Stimulated activated CD4-positive, alpha-beta T cell treated with anti-CD3 and anti-CD28 coated beads, Interleukin-15, amount 100 ng/mL, for 24 hours (primary cell): ENCODE measurements at places on chromosomes 7 and 10.
A peak's percentile ranks its signal among the peaks of the same experiment; 100 is the strongest.

- DNase-seq: peak; percentile 90
Measured at GRCh38 chr7:148698397-148699023, at the start of gene CUL1. Gene CUL1 (plus strand): TSS chr7:148698903. CDS start chr7:148730123, 31,220 bp downstream.

GRCh38 chr7:43785420-43785819 lies 26.9 kb downstream of the BLVRA start:
- DNase-seq: no peak

GRCh38 chr10:78264361-78264760 lies 230.7 kb downstream of the RPS24 start:
- DNase-seq: no peak

GRCh38 chr10:15472431-15473395 lies 101.6 kb upstream of the FAM171A1 start:
- DNase-seq: no peak

DNA sequence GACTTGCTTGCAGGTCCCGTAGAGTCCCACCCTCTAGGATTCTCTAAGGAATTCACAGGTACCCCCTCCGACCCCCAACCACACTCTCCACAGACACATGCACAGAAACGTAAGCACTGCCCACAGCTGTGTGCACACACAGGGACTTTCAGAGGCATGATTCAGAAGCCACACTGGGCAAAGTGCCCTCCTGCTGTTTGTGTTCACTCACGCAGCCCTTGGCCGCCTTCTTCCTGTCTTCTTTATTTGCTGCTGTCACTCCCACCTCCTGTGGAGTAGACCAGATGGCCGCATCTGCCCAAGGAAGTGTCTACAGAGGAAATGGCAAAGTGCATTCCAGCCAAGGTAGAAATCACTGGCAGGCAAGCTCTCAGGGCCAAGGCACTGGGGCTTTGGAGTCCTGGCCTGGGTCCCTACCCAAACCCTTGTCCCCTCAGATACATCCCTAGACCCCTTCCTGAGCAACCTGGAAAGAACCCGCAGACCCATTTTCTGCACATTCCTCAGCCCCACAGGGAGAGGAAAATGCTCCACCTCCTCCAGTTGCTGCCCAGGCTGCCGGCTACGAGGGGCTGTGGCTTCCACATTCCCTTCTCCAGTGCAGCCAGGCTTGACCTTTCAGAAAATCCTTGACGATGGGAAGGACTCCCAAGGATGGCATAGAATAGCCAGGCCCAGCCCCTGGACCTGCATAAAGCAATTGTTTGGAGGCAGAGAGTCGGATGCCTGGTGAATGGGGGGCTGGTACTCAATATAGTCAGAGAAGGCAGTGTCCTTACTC lies 21.6 kb upstream of the GIMAP8 start:
- DNase-seq: no peak

GRCh38 chr10:3494131-3494837 lies 290.7 kb downstream of the KLF6 start:
- no peak for DNase-seq

- DNase-seq: no peak
Measured at GRCh38 chr7:46844486-46844885, 737.4 kb downstream of the TNS3 start.

- DNase-seq: no peak
Measured at GRCh38 chr10:29881336-29881771, 178.0 kb downstream of the JCAD start.

GRCh38 chr10:119775529-119775928 lies 49.7 kb downstream of the INPP5F start:
- DNase-seq: no peak

DNA sequence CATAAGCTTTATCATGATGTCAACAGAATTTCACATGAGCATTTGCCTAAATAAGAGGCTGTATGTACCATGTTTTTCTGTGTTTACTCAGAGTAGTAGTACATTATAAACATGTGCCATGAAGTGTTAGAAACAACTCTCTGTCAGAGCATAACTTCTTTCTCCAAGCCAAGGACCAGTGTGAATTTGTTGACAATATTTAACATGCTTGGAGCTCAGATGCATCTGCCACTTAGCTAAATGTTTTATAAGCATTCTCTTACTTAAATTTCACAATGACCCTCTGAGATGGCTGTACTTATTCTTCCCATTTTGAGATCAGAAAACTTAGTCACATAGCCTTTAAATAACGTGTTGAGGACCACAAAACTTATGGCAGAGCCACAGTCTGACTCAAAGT lies 105.0 kb downstream of the SEMA3D start:
- no peak for DNase-seq

- DNase-seq: no peak
Measured at GRCh38 chr10:116084161-116084560, 188.8 kb downstream of the GFRA1 start.

DNA sequence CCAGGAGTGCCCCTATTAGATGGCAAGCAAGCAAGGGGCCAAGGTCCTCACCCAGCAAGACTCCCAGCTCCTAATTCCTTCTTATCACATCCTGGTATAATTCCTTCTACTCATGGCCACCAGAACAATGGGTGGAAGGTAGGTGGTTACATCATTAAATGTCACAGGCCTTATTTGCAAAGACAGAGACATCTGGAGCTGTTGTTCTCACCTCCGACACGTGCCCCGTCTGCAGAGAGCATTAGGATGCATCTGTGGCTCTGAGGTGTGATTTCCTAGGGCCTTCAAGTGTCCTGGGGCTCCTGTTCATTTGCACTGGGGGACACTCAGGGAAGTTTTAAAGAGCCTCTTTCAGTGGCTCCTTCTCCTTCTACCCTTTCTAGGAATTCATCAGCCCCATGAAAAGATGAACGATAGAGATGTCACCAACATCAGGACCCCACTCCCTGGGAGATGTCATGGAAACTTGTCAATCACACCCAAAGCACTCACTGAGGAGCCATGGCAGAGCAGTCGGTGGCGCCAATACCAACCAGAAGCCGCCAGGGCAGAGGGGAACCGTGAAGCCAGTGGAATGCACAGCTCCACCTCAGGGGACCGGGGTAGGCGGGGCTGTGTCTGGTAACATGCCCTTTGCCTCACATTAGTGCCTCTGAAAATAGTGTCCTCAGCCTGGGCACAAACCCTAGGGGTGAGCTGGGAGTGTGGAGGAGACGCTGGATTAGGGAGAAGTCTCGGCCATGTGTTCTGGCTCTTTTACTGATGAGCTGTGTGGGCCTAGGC lies 2.9 kb upstream of the ATP6V0E2 start:
- DNase-seq: peak; percentile 51

DNA sequence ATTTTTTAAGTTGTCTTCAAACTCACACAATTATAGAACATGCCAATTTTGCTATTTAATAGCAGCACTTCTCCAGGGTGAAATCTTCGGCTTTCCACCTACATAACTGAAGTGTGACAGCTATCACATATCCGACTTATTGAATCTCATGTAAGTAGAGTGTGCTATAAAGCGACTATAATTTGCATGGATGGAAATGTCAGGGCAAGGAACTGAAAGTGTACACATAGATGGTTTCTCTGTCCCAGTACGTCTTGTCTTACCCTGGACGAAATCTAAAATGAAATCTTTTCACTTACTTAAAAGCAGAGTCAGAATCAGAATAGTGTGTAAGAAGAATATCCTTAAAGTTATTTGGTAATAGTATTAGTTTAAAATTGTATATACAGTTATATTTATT lies 132.3 kb downstream of the THSD7A start:
- no peak for DNase-seq

DNA sequence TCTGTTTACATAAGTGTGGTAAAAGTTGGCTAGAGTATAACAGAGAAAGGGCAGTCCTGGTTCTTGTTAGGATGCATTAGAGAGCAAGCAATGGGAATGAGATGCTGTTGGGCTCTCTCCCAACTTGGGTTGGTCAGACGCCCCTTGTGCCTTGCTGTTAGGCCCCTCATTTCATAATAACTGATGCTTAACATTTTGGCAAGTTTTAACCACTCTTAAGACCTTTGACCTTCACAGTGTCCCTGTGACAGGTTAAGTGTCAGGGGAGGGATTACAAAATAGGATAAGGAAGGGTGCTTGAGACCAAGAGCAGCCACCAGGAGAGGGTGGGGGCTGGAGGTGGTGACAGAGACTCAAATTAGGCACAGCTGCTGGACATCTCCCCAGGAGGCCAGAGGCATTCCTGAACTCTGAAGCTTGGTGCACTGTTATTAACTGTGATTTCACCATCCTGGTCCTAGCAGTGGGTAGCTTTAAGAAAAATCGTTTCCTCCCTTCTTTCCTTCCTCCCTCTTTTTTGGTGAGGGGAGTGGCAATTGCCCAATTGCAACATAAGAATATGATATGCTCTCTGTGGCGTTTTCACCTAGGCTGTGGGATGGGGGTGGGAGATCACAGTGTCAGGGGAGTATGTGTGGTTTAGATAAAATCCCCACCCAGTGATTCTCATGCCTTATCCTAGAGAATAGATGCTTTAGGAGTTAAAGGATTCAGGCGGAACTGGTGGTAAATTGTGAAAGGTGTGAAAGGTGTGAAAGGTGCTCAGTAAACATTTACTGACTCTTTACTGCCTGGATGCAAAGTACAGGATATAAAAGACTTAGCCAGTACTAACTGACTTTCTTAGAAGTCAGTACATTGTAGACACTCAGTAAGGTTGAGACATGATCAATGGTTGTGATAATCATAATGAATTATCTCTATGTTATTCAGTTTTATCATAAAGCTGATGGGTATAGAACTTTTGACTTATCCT lies 270.5 kb downstream of the BICC1 start:
- DNase-seq: no peak

DNA sequence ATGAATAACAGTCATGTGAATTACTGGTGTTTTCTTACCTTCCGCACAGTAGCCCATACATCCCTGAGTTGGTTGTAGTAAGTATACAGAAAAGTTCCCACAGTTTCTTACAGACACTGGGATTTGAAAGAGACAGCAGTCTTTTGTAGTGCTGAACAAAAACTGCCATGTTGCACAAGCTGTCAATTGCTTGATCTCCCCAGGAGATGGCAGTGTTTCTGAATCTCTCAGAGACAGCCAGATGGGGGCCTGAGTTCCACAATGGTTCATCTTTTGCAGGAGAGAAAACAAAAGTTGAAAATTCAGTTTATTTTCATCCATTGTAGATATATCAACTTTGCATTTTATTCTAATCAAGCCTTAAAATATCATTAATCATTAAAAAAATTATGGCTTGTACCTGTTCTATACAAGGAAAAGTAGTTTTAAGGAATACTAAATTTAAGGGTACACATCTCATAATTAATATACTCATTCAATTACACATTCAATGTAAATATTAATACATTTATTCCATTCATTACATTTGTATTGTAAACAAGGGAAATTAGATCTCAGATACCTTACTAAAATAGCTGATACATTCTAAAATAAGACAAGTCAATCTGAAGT lies 14.5 kb downstream of the VWDE start:
- DNase-seq: peak; percentile 34

GRCh38 chr10:21516242-21517131 lies 9.0 kb downstream of the SKIDA1 start:
- peak; percentile 67 for DNase-seq

- DNase-seq: no peak
Measured at GRCh38 chr10:71395621-71396020, 1.1 kb upstream of the CDH23 start.

DNA sequence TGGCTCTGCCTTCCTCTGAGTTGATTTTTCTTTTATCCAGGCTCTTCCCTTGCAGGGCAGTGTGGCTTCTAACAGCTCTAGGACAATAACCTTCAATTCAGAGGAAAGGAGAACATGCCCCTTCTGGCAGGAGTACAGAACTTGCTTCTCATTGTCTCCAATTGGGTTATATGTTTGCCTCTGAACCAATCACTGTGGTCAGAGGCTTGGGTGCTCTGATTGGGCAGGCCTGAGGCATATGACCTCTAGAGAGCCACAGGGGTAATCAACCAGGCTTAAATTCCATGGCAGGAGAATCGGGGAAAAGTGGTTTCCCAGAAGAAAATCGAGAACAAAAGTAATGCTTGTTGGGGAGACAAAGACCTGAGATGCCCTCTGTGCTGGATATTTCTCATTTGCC lies 240.0 kb downstream of the REEP3 start:
- DNase-seq: no peak

- DNase-seq: no peak
Measured at GRCh38 chr7:20741801-20742200, 44.9 kb downstream of the SP8 start.
